ENCODE measurements at places on chromosomes 2 and 18.

DNA sequence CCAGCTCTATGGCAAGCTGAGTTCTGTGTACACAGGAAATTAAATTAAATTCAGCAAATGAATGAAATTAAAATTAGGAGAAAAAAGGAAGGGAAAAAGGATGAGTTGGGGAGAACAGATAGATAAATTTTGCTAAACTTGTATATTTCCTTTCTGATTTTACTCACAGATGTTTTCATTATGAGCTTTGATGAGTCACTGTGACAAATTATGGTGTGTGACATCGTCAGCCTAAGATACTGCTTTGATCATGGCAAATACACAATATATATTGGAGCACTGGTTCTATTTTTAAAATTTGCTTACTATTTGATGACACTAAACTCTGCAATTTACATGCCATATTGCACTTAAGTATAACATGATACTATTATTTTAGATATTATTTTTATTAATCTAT is 464.6 kb upstream of the SPHKAP start:
- DNase-seq = no peak

GRCh38 chr2:194445226-194445625 is 1211.8 kb upstream of the SLC39A10 start:
- DNase-seq = no peak

GRCh38 chr18:68391801-68392200 is 323.1 kb downstream of the TMX3 start:
- no peak for DNase-seq

DNA sequence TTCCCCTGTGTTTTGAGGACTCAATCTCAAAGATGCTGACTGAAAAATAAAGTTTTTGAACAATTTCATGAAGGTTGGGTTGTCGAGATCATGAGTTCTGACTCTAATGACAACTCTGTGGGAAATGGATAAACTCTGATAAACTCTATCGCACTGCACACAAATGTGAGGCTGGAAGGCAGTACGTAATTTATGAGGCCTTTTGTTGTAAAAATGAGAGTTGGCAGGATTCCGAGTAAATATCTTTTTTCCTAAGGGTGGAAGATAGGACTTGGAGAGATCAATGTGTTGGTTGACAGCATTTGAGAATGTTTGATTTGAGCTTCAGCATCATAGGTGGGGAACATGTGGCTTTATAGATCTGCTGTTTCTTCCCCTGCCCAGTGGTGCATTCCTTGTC is 90.4 kb downstream of the SPTBN1 start:
- DNase-seq = no peak

GRCh38 chr2:165794536-165794928 is 485 bp upstream of the GALNT3 start:
- DNase-seq = peak; percentile 9

DNA sequence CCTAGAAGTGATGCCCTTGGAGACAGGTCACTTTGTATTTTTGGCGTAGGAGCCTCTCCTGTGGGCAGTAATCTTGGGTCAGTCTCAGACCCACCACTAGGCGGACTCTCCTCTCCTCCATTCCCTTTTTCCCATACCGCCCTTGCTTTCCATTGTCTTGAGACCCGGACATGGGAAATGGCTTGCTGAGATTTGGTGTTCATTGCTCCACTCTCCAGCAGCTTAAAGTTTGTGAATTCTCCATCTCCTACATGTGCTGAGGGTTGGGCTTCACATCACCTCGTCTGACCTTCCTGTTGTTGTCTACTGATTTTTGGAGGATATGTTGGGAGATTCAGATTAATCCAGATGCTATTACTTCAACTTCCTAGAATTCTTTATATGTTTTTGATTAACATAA is 159.2 kb upstream of the RAB12 start:
- DNase-seq = no peak

DNA sequence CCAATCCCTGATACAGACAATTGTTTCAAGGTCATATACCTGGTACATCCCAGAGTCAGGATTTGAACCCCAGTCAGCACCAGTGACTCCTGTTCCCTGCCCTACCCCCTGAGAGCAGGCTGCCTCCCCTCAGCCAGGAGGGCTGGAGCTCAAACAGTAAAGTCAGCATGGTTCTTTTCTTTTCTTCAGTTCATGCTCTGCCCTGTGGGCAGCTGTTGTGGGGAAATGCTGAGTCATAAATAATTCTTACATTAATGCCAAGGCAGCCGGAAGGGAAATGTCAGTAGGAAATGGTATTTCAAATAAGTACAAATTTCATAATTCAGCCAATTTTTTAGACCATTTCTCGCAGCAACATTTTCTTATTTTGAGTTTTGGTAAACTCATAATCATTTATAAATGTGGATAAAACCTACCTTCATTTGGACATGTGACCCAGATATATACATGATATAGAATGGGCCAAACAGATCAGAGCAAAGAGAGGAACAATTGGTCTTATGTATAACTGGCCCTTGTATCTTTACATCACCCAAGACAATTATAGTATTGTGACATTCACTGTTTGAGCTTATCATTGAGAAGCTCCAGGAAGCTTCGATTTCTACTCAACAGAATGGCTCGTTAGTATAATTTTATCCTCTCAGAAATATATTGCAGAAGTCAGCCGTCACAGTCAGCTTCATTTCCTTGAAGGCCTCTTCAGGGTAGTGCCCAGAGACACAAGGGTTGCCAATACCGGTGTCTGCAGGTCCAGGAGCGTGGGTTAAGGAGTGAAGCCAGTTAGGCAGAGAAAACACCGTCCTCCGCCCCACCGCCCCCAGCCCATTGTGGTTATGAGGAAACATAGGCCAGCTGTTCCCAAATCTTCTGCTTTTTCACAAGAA is 28.0 kb upstream of the SCYGR1 start:
- DNase-seq = peak; percentile 11

DNA sequence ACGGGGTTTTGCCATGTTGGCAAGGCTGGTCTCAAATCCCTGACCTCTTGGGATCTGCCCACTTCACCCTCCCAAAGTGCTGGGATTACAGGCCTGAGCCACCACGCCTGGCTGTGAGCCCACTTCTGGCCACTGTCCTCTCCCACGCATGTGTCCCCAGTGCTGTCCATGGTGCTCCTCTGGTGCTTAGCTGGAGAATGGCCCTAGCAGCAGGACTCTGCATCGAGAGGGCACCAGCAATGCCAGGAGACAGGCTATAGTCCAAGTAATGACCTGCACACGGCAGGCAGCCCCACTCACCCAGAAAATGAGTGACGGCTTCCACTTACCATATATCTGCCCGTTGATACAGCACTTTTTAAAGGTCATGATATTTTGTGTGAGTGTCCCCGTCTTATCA is 66.3 kb upstream of the NARS1 start:
- DNase-seq = no peak

GRCh38 chr2:141647353-141647752 is 483.5 kb downstream of the LRP1B start:
- no peak for DNase-seq

DNA sequence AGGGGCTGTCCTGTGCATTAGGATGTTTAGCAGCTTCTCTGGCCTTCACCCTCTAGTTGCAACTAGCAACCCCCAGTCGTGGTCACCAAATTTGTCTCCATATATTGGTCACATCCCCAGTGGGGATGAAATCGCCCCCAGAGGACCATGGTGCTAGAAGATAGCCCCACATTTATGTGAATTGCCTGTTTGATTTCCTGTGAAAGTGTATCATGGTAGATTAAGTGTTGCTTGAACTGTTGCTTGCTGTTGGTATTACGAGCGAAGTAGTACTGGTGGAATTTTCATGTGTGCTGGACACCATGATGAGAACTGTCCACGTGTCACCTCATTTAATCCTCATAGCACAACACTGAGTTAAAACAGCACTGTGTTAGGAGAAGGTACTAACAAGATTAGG is 59.4 kb downstream of the TSPYL6 start:
- DNase-seq = no peak

- no peak for DNase-seq
Measured at GRCh38 chr2:111246620-111247061, 125.9 kb downstream of the BCL2L11 start.

DNA sequence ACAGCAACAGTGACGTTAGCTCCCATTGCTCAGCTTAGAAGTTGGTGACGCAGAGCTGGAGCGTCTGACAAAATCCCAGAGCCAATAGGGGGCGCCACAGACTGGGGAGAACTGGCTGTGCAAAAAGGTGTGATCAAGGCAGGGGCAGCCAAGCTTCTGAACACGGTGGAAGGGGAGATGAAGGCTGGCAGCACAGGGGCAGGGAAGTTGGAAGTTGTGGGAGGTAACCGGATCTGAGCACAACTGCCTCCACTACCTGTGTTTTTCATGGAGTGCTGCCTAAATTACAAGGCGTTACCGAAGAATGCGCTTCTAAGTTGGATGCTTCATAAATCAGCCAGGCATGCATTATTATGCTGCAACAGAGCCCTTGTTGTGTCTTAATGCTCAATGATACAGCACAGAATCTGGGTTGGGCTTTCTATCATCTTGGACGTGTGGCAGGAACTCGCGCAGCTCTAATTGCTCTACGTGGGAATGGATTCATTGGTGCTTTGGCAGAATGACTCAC is 370.0 kb downstream of the SLC4A3 start:
- DNase-seq = no peak

GRCh38 chr18:77985526-77986281 is 736.1 kb downstream of the GALR1 start:
- no peak for DNase-seq

DNA sequence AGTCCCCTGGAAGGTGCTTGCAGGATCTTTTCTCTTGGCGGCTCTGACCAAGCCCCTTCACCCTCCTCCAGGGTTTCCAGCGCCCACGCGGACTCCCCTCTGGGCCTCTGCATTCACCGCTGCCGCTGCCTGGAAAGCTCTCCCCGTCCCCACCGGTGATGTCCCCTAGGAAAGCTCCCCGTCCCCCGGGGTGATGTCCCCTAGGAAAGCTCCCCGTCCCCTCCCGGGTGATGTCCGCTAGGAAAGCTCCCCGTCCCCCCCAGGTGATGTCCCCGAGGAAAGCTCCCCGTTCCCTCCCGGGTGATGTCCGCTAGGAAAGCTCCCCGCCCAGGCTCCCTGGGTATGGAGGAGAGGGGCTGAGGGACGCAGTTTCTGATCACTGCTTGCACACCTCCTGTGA is 27.9 kb downstream of the ZAP70 start:
- no peak for DNase-seq

Data from T-helper 2 cell (primary cell).